Activated T-cell treated with anti-CD3 and anti-CD28 coated beads, Interleukin-2, amount 50 U/mL, for 72 hours (primary cell): ENCODE measurements at places on chromosomes 13 and 19. TPM values are rescaled to one million over a fixed set of nuclear protein-coding genes. Genes with fewer than 3 reads are reported as not detected.
A peak's percentile ranks its signal among the peaks of the same experiment; 100 is the strongest.

GRCh38 chr19:8571006-8571411 is 6.2 kb downstream of the MYO1F start:
- peak; percentile 62 for DNase-seq

DNA sequence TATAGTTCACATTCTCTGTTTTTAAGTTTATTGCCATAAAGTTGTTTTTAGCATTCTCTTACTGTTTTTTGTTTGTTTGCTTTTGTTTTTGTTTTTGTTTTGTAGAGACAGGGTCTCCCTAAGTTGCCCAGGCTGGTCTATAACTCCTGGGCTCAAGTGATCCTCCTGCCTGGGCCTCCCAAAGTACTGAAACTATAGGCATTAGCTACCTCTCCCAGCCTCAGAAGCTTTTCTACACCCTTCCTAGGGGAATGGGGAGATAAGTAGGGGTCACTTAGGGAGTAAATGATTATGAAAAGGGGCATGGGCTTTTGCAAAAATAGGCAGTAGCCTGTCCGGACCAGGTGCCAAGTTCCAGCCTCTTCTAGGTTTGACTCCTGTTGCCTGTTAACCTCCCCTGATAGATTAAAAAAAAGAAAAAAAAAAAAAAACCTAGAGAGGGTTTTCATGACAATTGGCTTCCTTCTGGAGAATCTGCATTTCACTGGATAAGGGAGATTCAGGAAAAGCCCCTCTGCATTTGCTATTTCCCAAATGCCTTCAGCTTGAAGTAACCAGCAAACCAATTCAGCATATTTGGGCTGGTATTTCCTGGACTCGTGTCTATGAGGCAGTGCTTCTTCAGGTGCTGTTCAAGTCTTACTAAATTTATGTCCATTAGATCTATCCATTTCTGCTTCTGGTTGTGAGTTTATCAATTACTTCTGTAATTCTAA is 216.8 kb downstream of the TM9SF2 start:
- no peak for DNase-seq

- no peak for DNase-seq
Measured at GRCh38 chr19:44850641-44851109, 4.6 kb downstream of the NECTIN2 start.

GRCh38 chr13:89784161-89784809 is 1563.2 kb upstream of the MIR17HG start:
- no peak for DNase-seq

GRCh38 chr19:15673176-15673654 is 328 bp downstream of the CYP4F12 start:
- DNase-seq: no peak

DNA sequence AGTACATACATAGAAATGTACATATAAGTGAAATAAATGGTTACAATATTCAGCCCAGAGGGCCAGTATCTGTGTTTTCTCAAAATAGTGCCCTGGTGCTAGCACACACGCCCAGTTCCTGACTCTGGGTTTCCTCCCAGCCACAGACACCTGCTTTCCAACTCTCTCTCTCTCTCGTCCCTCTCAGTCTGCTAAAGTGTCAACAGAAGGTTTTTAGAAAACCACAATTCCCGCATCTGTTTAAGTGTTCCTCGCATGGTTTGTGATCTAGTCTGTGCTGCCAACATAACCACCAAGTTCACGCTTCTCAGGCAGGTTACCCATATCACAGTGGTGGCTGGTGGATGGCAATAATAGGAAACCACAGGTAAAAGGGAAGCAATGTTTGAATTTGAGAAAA is 17.8 kb upstream of the UPF3A start:
- DNase-seq: no peak

- DNase-seq: no peak
Measured at GRCh38 chr13:76286178-76286577, 600.0 kb downstream of the KCTD12 start.

GRCh38 chr13:41565216-41565615 is 107.9 kb downstream of the RGCC start:
- DNase-seq: no peak

- no peak for DNase-seq
Measured at GRCh38 chr19:56098731-56099568, 22.1 kb downstream of the ZNF787 start.

- DNase-seq: peak; percentile 83
Measured at GRCh38 chr19:18021121-18021755, 13.3 kb downstream of the ARRDC2 start.

DNA sequence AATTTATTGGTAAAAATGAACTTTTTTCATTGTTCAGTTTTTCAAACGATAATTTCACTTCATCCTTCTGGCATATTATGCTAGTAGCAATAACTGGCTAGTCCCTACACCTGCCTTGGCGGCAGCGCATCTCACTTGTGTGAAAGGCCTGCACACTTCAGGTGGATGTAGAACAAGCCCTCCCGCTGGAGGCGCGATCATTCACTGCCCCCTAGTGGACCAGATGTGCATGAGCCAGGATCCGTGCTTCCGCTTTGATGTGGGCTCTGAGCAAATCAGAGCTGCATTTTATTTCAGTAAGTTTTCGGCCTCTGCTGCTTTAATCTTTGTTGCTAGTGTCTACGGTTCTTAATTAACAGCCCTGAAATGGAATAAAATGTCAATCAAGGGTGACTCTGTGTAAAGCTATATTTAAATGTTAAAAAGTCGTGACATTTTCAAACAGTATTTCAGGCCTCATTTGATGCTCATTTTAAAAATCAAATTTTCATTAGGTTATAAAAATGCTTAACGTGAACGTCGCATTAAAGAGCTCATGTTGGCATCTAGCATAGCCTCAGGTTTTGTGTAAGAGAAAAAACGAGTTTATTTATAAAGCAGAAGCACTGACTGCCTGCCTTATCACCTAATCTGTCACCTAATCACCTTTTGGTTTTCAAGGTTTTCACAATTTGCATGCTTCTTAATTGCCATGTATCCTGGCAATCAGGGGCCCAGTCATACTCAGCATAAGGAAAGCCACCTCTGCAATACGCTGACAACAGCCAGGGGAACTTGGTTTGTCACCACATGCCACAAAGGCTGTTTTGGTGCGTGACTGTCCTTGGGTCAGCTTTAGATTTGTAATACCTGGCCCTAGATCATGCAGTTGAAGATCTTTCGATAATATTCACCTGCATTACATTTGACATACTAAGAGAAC is 112.2 kb downstream of the TEX26 start:
- DNase-seq: peak; percentile 82

GRCh38 chr13:103443604-103444003 is 377.4 kb upstream of the SLC10A2 start:
- no peak for DNase-seq

DNA sequence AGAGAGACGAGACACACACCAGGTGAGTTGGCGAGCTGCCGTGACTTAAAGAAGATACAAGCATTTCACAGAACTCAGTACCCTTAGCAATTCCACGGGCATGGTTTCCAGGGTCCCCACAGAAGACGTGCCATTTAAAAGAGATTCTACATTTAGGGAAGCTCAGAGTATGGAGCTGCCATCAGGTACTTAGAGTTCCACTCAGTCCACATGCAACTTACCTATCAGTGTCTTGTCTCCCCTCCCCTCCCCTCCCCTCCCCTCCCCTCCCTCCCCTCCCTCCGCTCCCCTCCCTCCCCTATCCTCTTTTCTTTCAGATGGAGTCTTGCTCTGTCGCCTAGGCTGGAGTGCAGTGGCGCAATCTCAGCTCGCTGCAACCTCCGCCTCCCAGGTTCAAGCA is 12.2 kb downstream of the ZNF30 start:
- DNase-seq: no peak

GRCh38 chr13:36628377-36629056 is 45.3 kb upstream of the SERTM1 start:
- DNase-seq: no peak

GRCh38 chr13:39867807-39868206 is 212.3 kb downstream of the COG6 start:
- DNase-seq: no peak

GRCh38 chr13:110450941-110451730 is 110.4 kb downstream of the RAB20 start:
- no peak for DNase-seq

DNA sequence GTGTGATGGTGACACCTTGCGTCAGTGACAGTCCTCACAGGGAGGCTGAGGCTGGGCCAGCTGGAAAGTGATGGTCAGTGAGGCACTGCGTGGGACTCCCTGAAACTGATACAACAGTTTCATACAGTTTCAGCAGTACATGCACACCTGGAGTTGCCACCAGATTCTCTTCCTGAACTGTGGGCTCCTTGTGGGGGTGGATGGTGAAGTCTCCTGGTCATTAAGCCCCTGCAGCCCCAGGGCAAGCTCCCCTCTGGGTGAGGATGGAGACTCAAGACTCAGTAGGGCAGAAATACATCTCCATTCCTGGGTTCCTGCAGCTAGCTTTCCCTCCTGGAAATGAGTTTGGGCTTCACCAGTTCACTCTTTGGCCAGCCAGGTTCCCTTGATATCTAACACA is 392.7 kb downstream of the UQCRFS1 start:
- DNase-seq: no peak

DNA sequence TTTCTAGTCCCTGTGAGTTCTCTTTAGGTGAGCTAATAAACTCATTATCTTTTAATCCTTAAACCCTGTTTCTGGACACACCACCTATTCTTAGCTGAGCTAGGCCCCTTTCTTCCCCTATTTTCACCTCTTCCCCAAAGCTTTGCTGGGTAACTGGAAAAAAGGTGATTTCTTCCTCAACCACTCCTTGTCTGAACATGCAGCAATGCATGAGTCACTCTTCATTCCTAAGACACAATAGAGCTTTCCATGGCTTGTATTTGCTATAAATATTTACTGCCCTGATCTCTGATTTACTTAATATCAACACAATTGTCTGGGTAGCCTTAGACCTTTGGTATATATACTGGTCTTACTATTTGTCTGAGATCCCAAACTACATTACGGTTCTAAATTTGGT is 370.9 kb downstream of the KLF5 start:
- DNase-seq: no peak

DNA sequence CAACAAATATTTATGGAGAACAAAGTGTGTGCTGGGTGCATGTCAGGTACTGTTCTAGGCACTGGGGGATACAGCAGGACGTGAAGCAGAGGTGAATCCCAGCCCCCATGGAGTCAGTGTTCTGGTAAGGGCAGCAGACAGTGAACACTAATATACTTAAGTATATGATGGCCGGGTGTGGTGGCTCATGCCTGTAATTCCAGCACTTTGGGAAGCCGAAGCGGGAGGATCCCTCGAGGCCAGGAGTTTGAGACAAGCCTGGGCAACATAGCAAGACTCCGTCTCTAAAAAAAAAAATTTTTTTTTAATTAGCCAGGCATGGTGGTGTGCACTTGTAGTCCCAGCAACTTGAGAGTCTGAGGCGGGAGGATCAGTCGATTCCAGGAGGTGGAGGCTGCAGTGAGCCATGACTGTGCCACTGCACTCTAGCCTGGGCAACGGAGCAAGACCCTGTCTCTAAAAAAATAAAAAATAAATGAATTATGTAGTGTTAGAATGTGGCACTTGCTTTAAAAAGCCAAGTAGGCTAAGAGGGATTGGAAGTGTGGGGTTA is 22.6 kb downstream of the CHST8 start:
- DNase-seq: no peak

DNA sequence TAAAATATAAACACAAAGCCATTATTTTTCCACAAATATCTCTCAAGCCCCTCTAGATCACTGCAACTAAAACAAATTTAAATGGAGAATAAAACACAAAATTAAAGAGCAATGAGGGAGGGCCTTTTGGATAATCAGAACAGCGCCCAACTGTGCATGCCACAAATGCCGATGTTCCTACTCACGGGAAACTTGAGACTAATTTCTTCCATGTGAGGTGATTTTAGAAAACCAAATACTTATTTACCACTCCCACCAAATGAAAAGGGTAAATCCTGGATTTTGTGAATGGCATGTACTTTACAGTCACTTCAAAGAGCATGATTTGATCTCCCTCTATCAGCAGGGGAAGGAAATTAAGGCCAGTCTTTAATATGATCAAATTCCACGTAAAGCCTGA is 74.8 kb downstream of the SLC7A1 start:
- DNase-seq: no peak

GRCh38 chr13:29901710-29902631 is 51.6 kb upstream of the UBL3 start:
- DNase-seq: peak; percentile 33

DNA sequence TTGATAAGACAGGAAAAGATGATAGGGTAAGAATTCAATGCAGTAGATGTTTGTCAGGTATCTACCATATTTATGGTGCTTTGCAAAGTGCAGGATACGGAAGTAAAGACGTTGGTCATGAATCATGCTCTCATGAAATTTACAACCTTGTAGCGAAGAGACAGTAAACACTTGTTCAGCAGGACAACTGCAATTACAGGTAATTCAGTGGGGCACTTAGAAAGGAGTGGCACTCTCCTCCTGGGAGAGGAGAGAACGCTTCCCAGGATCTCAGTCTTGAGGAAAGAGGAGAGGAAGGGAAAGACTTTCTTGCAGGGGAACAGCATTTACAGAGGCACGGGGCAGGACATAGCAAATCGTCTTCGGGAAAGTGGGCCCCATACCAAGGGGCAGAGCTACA is 46.4 kb downstream of the SOX1 start:
- no peak for DNase-seq

DNA sequence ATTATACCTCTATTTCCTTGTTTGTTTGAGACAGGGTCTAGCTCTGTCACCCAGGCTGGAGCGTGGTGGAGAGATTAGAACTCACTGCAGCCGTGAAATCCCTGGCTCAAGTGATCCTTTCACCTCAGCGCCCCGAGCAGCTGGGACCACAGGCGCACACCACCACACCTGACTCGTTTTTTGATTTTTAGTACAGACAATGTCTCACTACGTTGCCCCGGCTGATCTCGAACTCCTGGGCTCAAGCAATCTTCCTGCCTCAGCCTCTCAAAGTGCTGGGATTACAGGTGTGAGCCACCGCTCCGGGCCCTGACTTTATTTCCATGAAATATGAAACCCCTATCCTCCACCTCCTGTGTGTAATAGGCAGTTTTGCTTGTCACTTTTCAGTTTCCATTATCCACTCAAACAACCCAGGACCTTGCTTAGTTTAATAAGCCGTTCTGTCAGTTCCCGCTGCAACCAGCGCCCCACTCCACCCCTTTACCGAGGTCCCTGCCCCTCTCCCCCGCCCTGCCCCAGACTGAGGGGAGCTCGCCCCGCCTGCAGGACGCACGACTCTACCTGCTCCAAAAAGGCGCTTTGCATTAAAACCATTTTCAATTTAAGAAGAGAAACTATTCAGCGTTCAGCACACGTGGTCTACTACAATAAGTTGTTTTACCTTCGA is 16.9 kb downstream of the ZNF816 start:
- no peak for DNase-seq

- DNase-seq: no peak
Measured at GRCh38 chr19:29380581-29380980, 145.2 kb upstream of the VSTM2B start.

- DNase-seq: no peak
Measured at GRCh38 chr13:31749929-31750328, 10.6 kb downstream of the RXFP2 start.

The FBXO27 gene
- 3.7 TPM for total RNA-seq

The SCEL gene
- not detected for total RNA-seq

The CD70 gene
- total RNA-seq: 25.0 TPM

The RASGRP4 gene
- total RNA-seq: 10.1 TPM

The EXOC3L2 gene
- not detected for total RNA-seq

The PRRG2 gene
- 1.1 TPM for total RNA-seq

The PCDH9 gene
- total RNA-seq: 0.34 TPM

The CSNK1G2 gene
- total RNA-seq: 63.7 TPM

The MEF2B gene
- total RNA-seq: 2.1 TPM

The URAD gene
- total RNA-seq: not detected

The SLC7A10 gene
- total RNA-seq: not detected

The C1QTNF9 gene
- total RNA-seq: 0.14 TPM

The NBEA gene
- total RNA-seq: 0.62 TPM
